WTC11 (cell line): ENCODE measurements at places on chromosomes 3 and 15.

DNA sequence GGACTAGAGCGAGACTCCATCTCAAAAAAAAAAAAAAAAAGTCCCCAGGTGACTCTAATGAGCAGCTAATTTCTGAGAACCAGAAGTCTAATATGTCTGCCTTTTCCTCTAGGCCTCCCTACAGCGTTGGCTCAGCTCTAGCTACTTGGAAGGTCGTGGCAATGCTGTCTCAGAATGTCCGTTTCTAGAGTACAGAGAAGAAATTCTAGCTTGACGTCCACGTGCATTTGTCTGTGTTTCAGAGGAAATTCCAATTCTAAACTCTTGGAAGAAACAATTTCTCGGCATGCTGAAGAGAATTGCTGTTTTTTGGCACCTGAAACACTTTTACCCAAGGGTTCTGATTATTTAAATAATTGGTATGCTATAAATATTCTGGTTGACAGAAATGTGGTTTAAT is 78.8 kb downstream of the SOX2 start:
- DNase-seq, result no peak

GRCh38 chr3:129268396-129268795 is 10.3 kb upstream of the HMCES start:
- no peak for DNase-seq

GRCh38 chr15:61275901-61276300 is 46.8 kb upstream of the RORA start:
- DNase-seq, result no peak

GRCh38 chr15:47484059-47484458 is 233.2 kb upstream of the SEMA6D start:
- DNase-seq, result no peak

- no peak for DNase-seq
Observed at GRCh38 chr3:82186017-82186416, 424.6 kb upstream of the GBE1 start.

DNA sequence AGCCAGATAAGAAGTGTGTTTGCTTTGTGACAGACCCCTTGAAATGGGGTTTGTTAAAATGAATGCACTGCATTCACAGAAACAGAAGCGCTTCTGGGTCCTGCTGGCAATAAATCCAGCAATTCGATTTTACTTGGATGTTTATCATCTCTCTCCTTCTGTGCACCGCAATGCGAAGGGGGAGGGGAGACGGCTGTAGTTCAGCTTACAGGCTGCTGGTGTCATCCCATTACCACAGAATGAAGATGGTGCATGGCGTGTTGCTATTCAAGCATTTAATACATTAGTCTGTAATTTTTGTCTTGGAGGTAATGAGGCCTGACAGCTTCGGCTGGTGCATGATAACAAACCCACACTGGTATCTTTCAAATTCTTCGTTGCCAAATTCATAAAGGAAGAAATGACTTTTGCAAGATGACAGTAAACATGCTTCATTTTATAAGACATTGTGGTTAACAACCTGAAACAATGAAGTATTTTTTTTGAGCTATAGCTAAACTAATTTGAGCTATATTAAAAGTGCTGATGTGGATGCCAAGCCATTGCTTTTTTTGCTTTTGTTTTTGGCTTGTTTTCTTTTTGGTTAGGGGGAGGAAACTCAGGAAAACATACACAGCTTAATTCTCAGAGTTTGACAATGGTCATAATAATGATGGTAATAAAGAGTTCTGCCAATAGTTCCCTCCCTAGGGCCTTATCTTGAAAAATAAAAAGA is 418.3 kb downstream of the OTOL1 start:
- peak; percentile 57 for DNase-seq

- DNase-seq, result no peak
Observed at GRCh38 chr3:113981803-113982202, 34.0 kb downstream of the ZDHHC23 start.

DNA sequence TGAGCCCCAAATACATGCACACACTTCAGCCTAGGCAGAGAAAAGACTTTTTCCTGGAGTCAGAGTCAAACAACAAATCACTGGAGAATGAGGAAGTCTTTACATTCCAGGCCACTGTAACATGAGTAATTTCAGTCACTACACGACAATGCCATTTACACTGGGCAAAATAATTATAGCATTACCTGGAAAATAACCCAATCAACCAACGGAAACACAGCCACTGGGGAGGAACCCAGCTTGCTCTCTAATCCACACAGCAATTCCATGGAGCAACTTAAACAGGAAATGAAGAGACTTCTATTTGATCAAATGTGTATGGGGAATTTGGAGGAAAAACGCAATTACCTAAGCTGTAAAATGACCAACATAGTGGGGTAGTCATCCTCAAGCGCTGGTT is 15.2 kb downstream of the FSTL1 start:
- no peak for DNase-seq

DNA sequence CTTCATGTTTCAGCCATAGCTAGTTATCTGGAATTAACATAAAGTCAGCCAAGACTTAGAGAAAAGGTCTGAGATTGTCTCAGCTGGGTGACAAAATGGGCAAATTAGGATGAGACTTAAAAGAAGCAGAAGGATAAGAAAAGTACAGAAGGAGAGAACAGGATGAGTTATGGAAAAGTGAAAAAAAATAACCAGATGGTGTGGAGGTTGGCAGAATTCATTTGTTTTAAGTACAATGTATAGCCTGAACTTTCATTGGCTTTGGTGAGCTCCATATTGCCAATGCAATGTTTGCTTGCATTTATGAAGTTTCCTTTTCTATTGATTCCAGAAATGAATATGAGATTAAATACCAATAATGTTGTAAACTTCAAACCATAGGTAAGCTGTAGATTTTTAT is 447.2 kb upstream of the DPH6 start:
- no peak for DNase-seq

GRCh38 chr3:52302426-52303145 is 13.5 kb upstream of the DNAH1 start:
- no peak for DNase-seq

DNA sequence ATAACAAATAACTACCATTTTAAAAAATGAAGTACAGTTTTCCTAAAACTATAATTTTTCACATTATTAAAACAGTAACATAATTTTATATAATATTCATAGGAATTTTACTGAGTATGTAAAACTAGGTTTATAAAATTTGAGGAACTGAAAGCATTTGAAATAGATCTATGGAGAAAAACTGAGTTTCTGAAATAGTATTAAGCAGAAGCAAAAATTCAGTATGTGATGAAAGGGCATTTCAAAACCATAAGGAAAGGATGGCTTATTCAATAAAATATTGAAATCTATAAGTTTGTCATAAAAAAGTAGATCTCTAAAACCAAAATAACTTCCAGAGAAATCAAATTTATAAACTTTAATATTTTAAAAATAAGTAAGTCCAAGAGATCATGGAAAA is 53.4 kb downstream of the GBE1 start:
- no peak for DNase-seq

- DNase-seq, result no peak
Observed at GRCh38 chr3:45681221-45681620, 8.0 kb upstream of the SACM1L start.

DNA sequence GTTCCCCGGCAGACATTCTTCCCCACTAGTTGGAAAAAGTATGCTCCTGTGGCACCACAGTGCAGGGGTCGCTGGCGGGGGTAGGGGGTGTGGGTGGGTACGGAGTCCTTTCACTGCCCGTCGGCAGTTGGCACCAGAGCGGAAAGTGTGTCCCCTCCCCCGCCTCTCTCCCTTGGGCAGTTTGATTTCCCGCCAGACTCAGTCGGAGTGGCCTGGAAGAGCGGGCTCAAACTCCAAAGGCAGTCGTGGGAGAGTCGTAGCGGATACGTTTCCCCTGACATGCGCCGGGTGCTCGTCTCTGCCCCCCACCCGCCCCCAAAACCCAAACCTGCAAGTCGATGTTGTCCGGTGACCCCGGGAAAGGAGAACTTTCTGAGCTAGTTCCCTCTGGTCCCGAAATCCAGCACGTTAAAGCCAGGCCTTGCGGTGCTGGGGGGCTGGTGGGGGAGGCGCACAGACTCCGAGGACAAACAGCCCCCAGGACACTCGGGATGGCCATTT is 4.4 kb upstream of the FOXB1 start:
- no peak for DNase-seq

DNA sequence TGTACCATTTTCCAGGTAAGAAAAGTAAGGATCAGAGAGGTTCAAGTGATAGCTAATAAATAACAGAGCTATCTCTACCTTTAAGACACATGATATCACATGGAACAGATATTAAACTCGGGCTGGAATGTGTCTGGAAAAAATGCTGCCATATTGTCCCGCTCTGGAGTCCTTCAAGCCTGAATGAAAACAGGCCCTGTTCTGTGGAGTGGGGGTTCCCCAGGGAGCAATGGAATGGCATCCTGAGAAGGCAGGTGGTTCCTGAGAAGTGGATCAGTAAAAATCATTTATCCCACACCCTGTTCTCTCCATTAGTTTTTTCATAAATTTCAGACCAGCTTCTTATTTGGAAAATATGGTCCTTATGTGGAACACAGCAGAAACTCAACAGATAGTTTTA is 57.3 kb upstream of the PRTG start:
- no peak for DNase-seq

- DNase-seq, result no peak
Observed at GRCh38 chr15:67885175-67885523, 45.3 kb upstream of the RNU6-1 start.

DNA sequence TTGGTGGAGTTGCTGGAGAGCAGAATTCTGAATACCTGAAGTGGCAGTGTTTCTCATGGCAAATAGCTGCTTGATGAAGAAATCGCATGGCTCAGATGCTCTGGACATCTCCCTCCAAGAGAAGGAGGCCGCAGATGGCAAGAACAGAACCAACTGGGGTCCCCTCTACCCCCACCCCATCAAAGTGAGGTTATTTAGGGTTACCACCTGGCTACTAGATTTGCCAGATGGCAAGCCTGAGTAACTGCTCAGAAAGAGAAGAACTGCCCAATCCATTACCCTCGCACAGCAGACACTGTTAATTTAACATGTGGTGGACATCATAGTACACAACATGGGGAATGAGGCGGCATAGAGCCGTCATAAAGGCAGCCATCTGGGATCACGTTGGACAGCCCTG is 30.5 kb upstream of the LIPC start:
- no peak for DNase-seq

- no peak for DNase-seq
Observed at GRCh38 chr15:78317145-78317836, 17.9 kb upstream of the SKIC8 start.

- no peak for DNase-seq
Observed at GRCh38 chr15:53522991-53523390, 236.5 kb downstream of the WDR72 start.

GRCh38 chr3:124639406-124640237 is 90.6 kb upstream of the UMPS start:
- DNase-seq, result no peak

DNA sequence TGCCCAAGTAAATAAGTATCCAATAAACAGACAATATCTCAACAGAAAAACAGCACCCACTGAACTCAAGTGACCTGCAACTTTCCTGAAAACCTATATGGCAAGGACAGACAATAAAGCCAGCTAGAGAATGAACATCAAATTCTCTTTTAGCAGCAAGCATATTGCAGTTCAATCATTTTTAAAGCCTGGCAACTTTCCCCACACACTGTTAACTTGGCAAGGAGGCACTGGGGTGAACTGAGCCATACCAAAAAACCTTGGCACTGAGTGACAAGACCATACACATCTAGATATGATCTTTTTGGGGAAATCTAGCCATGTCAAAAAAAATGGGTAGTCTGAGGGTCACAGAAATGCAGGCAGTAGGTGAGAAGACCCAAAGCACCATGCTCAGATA is 174.6 kb downstream of the STT3B start:
- no peak for DNase-seq

GRCh38 chr15:33218071-33218491 is 23.6 kb upstream of the FMN1 start:
- no peak for DNase-seq

- no peak for DNase-seq
Observed at GRCh38 chr15:57444877-57445513, 68.7 kb downstream of the CGNL1 start.

GRCh38 chr15:98282656-98283332 is 322.3 kb downstream of the ARRDC4 start:
- no peak for DNase-seq

DNA sequence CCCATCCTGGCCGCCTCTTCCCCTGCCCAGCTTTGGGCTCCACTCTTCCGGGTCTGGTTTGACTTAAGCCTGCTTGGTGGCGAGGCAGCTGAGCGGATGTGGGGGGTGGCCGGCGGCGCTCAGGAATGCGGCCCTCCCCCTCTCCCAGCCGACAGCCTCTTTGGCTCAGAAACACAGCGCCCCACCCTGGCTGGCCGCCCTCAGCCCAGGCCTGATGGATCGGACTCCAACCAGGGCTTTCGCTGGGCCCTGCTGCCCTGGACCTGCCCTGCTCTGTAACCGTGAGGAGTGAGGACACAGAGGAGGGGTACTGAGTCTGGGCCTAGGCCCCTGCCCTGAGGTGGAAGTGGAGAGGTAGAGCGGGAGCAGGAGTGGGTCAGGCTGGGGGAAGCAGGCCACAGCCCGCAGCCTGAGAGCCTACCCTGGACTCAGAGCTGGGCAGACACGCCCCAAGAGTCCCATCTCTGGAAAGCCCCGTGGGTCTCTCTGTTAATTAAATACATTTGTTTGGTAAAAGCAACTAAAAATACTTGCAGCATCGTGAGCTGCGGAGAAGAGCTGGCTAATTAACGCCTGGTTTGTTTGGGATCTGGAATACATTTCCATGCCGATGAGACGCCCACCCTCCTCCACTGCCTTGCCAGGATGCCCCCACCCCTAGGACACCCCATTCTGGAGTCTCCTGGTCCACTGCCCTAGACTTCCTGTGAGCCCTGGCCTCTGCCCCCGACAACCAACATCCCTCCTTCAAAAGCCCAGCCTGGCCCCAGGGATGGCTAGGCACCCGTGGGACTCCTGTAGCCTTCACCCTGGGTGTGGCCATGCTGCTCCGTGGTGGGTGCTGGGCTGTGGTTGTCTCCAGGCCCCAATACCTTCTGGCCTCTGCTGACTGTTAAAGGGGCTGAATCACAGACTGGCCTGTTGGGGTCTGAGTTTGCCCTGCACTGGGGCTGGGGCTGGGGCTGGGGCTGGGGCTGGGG is 19.6 kb downstream of the PLXNA1 start:
- DNase-seq, result peak; percentile 91

DNA sequence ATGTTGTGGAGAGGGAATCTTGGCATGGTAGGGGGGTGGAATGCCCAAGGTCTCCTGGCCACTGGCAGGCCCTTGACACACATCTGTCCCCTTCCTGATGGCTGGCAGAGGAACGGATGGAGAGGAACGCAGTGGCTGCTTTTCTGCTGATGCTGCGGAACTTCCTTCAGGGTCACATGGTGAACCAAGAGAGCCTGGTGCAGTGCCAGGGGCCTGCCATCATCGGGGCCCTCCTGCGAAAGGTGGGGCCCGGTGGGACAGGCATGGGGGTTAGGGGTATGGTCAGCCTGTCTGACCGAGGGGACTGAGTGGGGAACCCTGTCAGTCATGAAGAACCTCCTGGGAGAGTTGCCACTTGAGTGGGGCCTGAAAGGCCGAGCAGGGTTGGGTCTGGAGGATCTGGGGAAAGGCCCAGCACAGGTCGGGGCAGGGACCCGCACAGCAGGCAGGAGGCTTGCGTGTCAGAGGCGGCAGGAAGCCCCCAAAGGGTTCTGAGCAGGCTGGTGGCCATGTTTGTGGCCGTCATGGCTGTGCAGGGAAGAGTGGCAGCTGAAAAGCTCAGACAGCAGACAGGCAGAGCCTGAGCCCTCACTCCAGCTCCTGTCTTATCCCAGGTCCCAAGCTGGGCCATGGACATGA is 18.1 kb downstream of the NBEAL2 start:
- DNase-seq, result no peak

GRCh38 chr3:143158014-143158988 is 38.7 kb downstream of the CHST2 start:
- DNase-seq, result no peak

- no peak for DNase-seq
Observed at GRCh38 chr3:36874424-36874823, 70.4 kb downstream of the TRANK1 start.

GRCh38 chr3:194475978-194476377 is 10.8 kb downstream of the ATP13A3 start:
- DNase-seq, result no peak
